Cerebellum (tissue), 4 donors: ENCODE measurements at places on chromosomes 11 and 22. TPM values are rescaled to one million over a fixed set of nuclear protein-coding genes. Genes with fewer than 3 reads are reported as not detected.

DNA sequence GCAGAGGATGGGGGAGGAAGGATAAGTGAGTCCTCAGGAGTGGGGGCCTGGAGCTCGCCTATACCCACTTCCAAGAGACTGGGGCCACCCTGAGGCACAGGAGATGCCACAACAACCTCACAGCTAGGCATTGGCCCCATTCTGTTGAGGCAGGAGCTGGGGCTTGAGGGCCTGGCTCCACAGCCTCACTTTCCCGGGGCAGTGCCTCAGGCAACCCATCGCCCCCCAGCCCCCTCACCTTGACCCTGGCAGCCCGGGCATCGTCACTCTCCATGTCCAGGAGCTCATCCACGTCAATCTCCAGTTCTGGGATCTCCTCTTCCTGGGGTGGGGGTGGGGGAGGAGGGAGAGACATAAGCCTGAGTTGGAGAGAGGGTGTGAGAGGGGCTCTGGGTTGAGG, 1.8 kb downstream of the PPP1R14B start:
- no peak for DNase-seq

- no peak for DNase-seq
Observed at GRCh38 chr11:133997554-133997953, 40.8 kb upstream of the IGSF9B start.

DNA sequence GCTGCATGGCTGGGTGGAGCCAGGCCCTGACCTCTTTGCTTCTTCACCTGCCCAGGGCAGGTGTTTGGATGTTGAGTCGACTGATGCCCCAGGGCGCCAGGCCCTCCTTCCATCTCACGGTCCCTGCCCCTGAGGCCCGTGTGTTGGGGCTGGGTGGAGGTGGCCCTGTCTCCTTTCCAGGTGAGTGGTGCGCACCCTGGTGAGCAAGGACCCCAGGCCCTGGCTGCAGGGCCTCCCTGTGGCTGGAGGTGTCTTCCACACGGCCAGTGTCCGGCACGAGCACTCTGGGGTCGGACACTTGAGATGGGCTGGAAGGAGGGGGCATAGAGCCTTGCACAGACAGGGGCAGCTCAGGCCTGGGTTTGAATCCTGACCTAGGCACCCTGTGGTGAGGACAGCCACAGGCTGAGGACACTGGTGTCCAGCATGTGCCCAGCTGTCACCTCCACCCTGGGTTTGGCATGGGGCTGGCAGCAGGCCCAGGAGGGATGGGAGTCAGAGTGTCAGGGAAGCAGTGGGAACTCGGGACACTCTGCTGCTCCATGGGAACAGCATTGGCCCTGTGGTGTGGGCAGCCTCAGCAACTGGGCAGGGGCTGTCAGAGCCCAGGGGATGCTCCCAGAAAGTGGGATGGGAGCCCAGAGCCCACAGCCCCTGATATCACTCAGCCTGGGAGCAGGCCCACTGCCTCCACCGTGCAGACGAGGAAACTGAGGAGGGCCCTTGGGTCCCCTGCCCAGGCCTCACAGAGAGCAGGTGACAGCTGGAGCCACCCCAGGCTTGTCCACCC, 37.1 kb upstream of the CCDC188 start:
- DNase-seq: no peak

DNA sequence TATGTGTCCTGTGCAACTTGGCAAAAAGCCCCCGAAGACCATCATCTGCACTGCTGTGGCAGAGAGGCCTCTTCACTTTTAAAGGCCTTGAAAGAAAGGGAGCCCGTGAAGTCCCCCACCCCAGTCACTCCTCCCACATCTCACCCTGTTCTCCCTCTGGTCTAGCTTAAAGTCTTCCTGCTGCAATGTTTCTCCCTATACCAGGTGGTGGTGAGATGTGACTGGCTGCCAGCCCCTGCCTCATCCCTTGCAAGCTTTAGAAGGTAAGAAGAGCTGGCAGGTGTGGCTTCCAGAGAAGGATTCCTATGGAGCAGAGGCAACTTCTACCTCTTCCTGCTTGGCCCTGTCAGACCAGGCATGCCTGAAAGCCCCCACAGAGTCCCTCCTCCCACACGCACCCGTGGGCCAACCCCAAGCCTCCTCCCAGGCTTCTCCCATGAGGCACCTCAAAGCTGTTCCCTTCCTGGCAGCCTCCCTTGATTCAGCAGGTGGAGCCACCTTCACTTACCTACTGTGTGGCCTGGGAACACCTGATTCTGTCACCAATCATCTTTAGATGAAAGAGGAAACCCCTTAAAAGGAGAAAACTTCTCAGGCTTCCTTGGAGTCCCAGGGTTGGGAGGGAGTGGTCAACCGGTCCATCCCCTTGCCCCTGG, 4.0 kb upstream of the TRIM29 start:
- DNase-seq: no peak

DNA sequence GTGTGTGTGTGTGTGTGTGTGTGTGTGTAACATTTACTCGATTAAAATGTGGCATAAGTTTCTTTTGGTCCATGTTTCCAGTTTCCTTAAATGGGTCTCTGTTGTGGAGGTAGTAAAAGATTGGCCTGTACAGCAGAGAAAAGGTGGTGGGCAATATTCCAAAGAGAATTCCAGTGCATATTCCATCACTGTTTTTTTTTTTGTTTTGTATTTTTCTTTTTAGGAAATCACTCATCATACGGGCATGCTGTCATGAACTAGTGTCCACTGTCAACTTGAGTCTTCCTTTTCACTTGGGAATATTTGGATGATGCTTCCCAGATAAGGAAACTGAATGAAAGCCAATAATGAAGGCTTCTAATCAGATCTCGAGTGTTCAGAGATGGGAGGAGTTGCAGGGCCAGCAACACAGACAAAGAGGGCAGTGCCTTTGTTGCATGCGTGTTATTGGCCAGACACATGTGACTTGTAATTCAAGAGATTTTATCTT, 95.2 kb upstream of the PDGFD start:
- DNase-seq: no peak

CYP2D6 gene
- total RNA-seq: 2.5 TPM

DNA sequence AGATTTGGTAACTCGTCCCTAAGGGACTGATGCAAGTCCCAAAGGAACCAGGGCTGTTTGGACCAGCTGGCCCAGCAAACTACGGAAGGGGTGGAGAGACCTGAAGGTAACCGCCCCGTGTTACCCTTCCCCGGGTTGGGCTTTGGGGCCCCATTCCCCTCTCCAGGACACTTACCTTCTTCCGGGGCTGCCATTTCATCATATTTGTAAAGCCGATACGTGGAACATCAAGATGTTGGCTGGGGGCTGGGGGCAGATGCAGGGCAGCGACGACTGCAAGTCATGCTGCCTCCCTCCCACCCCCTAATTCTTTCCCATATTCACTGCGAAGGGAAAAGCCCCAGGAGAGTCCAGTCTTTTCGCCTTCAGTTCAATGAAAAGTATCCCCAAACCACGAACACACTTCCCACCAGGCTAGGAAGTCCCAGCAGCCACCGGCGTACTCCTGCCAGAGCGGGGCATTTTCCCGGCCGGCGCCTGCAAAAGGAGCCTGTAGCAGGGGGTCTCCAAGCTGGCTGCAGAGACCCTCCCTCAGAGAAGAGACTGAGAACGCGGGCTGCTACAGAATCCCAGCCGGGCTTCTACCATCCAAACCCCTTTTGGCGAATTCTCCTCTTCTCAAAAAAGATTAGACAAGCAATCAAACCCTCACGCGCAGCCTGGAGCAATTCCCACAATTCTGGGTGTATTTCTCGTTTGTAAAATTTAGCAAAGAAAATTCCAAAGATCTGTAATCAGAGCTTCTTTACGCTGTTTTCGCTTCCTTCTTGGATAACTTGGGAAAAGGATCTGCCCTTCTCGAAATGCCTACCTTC, 236.7 kb downstream of the TTC28 start:
- DNase-seq: peak; percentile 6

- DNase-seq: no peak
Observed at GRCh38 chr22:36480941-36481392, 473 bp downstream of the TXN2 start.

MYO18B gene
- total RNA-seq: 0.36 TPM

APOL6 gene
- total RNA-seq: 1.2 TPM

DNA sequence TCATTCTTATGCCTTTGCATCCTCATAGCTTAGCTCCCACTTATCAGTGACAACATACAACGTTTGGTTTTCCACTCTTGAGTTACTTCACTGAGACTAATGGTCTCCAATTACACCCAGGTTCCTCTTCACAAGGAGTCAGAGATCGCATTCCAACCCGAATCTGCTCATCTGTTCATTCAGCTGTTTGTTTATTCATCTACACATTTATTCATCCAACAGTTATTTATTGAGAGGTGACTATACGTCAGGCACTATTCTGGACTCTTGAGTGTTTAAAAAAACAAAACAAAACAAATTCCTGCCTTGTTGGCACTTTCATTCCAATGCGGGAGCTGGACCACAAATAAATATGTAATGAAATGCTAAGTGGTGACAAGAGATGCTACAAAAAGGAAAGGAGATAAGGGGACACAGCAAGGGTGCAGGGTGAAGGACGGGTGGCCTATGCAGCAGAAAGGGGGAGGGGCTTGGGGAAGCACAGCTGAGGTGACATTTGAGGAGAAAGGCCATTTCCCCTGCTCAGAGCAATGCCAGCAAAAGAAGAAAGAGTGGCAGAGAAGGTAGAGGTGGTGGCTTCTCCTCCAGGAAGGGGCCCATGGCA, 393.8 kb upstream of the SYN3 start:
- no peak for DNase-seq

- no peak for DNase-seq
Observed at GRCh38 chr11:42255906-42256305, 796.5 kb upstream of the LRRC4C start.

DNA sequence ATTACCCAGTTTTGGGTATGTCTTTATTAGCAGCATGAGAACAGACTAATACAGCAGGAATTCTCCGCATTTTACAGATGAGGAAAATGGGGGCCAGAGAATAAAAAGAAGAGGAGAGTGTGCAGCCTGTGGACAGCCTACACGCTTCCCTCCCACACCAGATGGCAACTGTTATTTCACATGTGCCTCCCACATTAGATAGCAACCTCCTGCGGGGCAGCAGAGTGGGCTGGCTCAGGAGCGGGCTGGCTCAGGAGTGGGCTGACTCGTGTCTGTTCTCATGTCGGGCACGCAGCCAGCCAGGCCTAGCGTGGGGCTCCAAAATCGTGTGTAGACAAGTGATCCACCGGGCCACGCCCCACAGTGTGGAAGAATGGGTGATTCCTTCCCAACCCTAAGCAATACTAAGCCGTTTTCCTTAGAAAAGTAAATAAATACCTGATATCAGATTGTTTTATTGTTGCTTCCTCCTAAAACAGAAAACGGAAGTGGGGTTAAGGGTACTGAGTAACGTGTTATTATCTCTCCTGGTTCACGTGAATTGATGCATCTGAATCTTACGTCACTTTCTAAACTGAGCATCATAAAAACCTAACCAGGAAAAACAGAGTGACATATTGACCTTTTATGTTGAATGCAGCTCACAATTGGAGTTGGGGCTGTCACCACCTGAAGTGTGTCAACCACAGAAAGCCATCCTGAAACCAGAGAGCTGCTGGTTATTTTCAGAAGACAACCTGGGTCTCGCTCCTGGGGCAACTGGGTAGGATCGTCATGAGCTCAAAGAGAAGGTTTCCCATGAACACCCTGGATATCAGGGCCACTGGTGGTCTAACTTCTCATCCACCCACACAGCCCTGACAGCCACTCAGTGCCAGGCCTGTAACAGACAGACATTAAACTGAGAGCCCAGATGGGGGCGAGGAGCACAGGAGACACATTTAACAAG, 3.3 kb downstream of the TTLL1 start:
- no peak for DNase-seq

DNA sequence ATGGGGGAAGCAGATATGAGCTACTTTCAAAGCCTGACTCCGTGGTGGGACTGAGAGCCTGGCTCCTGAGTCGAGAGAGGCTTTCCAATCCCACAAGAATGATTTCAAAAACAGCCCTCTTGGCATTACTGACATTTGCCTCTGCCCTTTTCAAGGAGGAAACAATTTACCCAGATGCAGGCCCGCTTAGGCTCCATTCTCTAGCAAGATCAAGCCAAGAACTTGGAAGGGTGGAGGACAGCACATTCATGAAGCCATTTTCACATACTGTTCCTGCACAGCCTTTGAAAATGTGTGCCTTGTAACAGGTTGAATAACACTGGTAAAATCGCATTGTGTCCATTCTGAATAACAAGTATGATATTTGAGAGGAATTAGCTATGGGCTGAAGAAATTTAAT, 58.2 kb upstream of the EED start:
- no peak for DNase-seq

DNA sequence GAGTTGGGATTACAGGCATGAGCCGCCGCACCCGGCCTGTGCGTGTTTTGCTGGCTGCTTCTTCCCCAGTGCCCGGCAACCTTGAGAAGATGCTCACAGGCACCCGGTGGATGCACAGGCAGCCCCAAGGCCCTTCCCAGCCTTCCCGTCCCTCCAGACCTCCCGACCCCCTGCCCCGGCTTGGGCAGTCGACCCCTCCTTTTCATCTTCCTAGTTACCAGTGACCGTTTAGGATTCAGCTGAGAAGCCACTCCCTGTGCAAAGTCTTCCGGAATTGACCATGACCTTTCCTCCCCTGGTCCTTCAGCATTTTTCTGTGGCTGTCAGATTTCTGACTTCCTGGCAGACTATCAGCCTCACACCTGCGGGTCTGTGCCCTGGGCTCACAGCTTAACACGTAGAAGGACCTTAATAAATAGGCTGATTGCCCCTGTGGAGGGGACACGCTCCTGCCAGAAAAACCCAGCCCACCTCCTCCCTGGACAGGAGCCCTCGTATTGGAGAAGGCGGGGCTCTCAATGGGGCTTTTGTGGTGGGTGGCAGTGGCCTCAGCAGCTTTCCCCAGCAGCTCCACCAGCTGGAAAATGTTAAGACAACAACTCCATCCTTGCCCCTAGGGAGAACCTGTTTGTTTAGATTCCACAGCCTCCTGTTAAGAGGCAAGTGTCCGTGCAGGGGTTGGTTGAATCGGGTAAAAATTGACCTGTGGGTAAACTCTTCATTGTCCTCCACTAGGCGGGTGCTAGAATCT, 10.4 kb upstream of the ANO1 start:
- no peak for DNase-seq

- no peak for DNase-seq
Observed at GRCh38 chr22:27557286-27558008, 244.1 kb downstream of the MN1 start.

GRCh38 chr11:17563231-17563646, 16.2 kb downstream of the OTOG start:
- DNase-seq: no peak

- DNase-seq: no peak
Observed at GRCh38 chr11:35655254-35655653, 7.3 kb upstream of the TRIM44 start.

SMTNL1 gene
- total RNA-seq: not detected

DNA sequence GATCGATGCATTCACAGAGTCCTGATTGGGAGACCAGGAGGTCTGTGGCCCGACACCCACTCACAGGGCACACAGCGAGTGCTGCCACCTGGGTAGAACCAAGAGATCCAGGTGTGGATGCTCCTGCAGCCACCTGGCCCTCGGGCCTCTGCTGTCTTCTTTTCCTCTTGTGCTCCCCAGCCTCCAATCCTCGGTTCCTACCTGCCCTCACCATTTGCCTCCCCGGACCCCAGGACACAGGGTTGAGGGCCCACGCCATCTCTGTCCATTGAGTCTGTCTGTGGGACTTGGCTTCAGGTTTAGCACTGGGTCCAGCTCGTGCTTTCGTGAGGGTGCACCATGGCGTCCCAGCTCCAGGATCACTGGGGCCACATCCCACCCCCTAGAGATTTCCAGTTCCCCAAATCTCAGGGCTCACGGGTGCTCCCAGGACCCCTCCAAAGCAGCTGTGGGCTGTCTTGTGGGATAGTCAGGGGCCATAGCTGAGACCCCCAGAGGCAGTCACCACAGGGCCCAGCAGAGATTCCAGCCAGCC, 591.1 kb downstream of the BRD1 start:
- no peak for DNase-seq

ASCC2 gene
- total RNA-seq: 35.4 TPM

GRCh38 chr11:69370984-69371709, 77.2 kb downstream of the MYEOV start:
- no peak for DNase-seq

ZFPL1 gene
- 12.1 TPM for total RNA-seq
